ENCODE measurements at places on chromosomes 5 and 9.

- DNase-seq: no peak
Measured at GRCh38 chr9:130380920-130381469, 63.8 kb upstream of the ASS1 start.

GRCh38 chr9:2116073-2116472 lies 100.9 kb downstream of the SMARCA2 start:
- no peak for DNase-seq

DNA sequence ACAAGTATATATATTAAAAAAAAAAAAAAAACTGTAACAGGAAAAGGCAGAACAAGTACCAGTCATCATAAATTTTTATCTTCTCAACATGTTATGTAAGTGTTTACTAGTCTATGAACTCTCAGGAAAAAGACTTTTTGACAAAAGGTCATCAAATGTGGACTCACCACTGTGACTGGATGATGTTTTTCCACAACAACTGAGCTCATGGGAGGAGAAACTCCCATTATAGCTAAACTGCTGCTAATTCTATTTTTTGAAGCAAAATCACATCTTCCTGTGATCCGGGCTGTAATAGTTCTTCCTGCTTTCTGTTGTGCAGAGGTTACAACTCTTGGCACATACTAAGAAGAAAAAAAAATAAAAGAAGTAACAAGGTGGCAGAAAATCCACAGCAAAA lies 39.6 kb downstream of the POC5 start:
- no peak for DNase-seq

DNA sequence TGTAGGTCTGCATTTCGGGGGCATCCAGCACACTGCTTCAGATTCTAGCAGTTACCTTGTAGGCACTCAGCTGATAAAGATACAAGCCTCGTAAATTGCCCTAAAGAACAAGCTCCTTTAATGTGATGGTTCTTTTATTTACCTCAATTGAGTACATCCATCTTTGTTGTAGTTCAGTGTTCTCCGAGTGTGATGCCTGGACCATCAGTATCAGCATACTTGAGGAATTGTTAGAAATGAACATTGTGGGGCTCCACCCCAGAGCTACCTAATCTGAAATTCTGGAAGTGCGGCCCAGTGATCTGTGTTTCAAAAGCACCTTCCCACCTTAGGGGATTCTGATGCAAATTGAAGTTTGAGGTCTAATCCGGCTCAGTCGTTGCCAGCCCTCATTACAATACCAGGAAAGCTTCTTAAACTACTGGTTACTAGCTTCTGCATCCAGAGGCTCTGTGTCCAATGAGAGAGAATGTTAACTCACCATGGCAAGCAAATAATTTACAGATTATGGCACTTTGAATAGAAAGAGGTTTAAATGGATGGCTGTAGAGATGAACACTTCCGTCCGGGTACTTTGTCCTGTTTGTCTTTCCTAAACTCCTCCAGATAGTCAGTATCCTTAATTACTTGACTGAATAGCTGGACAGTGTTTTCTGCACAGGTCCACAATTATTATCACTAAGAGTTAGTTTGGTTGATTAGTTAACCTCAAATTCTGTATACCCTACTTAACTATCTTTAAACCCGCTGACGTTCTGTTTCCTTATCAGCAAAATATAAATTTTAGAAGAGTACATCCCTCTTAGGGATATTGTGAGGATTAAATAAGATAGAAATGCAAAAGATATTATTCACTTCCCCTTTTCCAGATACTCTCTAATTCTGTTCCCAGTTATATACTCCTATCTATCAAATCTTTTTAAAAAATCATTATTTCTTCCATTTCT lies 47.9 kb downstream of the RAI14 start:
- no peak for DNase-seq

DNA sequence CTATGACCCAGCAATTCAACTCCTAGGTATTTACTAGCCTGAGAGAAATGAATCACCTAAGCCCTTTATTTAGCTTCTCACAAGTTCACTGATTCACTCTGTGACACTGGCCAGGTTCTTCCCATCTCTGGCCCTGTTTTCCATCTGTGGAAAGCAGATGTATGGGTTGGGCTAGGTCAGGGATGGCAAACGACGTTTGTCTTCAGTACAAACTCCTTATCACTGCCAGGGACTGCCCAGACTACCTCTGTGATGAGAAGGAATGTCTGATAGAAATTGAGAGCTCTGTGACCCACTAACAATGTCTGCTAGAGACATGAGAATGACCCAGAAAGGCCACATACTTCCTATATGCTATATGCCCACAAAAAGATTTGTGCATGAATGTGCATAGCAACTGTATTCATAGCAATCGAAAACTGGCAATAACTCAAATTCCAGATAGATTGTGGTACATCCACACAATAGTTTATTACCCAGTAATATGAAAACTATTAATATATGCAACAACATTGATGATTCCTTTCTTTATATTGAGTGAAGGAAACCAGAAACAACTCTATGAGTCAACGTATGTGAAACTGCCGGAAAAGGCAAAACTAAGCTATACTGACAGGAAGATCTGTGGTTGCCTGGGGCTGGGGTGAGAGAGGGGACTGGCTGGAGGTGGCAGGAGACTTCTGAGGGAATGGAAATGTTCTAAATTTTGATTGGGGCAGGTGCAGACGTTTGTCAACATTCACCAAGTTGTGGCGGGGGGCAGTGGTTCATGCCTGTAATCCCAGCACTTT lies 32.0 kb upstream of the ADAM19 start:
- DNase-seq: peak; percentile 12

DNA sequence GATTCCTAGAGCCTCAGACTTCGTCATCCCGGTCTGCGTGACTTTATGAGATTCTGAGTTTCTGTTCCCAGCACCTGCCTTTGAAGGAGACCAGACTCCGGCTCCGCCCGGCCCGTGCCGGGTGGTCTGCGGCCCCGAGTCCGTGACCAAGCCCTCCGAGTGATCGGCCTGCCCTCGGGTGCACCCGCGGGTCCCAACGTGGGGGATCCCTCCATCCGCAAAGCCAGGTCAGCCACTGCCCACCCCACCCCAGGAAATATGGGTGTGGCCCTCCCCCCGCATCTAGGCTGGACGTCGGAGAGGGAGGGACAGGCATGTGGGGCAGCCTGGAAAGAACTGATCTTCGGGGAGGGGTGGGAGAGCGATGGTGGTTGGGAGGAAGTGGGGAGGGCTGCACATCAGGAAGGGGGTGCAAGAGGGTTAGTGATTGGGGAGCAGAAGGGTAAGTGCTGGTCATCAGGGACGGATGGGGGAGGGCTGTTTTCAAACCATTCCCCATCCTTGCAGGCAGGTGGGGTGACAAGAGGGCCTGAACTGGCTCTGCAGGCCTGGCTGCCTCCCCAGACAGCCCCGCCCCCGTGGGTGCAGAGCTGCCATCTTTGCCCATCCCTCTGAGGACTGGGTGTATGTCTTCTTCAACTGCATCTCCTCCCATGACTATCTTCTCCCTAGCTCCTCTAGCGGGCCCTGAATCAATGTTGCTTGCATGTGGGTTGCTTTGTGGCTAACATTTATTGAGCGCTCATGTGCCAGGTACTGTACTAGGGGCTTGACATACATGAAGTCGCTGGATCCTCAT lies 747 bp downstream of the LRSAM1 start:
- peak; percentile 18 for DNase-seq

DNA sequence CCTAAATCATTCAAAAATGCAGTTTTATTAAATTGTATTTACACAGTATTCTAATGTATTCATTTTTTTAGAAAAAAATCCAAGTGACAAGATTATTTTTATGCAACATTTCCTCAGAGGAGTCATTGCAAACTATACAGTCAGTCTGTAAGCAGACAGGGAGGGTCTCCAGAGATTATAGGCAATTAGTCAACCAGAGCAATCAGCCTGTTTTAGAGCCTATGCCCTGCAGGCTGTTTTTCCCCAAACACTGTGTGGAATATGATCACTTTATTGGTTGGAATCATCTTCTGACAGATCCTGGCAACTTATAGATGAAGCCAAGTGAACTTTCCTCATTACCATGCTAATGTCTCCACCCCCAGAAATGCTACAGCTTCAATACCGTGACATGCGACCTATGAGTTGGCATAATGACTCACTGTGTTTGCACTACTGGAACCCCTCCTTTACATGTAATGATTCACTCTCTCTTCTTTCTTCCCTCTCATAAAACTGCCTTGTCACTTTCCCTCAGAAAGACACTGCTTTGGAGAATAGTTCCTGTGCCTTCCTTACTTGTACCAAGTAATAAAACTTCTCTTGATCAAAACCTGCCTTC lies 577.7 kb upstream of the FTMT start:
- no peak for DNase-seq

- DNase-seq: no peak
Measured at GRCh38 chr5:81305785-81306184, 4.4 kb downstream of the ZCCHC9 start.

- no peak for DNase-seq
Measured at GRCh38 chr9:73146111-73146815, 5.4 kb upstream of the ANXA1 start.

DNA sequence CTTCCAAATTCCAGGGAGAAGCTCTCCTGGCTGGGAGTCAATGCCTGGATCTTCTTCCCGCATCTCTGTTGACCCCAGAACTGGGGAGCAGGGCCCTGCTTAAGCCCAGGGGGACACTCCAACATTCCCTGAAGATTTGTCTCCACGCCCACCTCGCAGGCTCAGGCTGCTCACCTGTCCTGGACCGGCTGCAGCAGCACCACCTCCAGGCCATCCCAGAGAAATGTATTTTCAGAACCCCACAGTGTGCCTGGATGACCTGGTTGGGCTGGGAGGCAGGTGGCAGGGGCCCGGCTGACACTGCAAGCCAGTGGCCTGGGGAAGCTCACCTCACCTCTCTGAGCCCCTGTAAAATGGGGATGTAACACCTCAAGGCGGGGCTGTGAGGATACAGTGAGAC lies 27.1 kb upstream of the ZBTB43 start:
- DNase-seq: no peak

DNA sequence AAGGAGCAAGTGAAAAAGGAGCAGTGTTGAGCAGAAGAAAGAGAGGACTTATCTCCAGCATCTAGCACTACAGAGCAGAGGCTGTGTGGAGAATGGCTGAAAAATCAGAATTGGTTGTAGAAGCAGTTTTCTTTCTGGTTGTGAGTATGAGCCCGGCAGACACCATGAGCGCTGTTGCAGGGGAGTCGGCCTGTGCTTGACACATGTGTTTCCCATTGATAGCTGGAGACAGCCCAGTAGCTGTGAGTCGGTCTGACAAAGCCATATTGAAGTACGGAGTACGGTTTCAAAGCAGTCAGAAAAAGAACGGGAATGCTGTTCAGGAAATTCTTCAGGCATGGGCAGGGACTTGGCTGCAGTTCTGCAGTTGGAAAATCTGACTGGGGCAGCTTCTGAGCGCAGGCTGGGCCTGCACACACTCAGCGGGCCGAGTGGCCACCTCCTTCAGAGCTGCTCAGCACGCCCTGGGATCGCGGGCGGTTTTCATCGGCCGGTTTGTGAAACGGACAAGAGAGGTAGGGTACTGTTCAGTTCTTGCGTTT lies at the start of gene SGCD:
TSS of gene SGCD (plus strand) at position 447 of the 542 bp plus-strand sequence.
- no peak for DNase-seq

DNA sequence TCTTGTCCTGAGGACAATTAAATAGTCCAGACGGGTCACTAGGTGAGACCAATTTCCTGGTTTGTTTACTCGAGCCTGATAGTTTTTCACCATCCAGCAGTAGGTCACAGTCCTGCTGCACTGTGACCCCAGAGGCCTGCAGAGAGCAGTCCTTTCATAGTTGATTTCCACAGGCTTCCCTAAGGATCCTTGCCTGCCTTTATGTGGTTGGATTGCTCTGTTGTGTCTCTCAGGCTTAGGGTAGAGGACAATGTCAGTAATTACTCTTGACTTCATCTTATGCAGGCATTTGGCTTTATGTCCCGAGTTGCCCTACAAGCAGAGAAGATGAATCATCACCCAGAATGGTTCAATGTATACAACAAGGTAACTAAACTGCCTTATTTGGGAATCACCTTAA lies 9.0 kb upstream of the CATSPER3 start:
- DNase-seq: no peak

DNA sequence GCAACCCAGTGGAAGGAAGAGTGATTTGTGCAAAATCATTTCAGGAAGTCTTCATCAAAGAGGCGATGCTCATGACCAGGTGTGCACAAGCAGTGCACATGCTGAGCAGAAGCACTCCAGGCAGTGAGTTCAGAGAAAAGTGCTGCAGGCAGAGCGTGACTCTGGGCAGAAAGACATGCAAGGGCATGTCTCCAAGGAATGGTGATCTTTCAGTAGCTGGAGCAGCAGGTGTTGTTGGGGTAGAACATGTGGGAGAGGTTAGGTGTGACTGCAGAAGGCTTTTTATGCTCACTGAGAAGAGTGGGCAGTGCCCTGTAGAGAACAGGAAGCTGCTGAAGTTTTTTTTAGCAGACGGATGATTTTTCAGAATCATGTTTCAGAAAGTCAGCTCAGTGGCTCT lies 545.4 kb upstream of the TLE4 start:
- no peak for DNase-seq

- DNase-seq: no peak
Measured at GRCh38 chr9:100639854-100640253, 62.0 kb downstream of the CAVIN4 start.

GRCh38 chr5:172788771-172789686 lies 18.0 kb upstream of the DUSP1 start:
- DNase-seq: no peak

DNA sequence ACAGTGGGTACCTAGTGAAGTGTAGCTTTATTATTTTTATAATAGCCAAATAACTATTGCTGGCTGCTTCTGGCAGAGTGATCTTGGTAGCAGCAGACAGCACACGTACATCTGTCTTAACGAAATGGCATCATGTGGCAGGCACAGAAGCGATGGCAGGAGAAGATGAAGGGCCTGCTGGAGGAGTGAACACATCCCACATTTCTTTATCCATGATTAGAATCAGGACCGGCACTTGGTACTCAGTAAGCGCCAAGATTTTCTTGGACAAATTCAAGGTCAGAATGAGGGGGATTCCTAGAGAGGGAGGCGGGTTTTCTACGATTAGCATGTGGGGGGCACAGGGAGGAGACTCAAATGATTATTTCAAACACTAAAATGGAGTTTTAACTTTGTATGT lies 23.0 kb upstream of the ZNF366 start:
- DNase-seq: no peak

DNA sequence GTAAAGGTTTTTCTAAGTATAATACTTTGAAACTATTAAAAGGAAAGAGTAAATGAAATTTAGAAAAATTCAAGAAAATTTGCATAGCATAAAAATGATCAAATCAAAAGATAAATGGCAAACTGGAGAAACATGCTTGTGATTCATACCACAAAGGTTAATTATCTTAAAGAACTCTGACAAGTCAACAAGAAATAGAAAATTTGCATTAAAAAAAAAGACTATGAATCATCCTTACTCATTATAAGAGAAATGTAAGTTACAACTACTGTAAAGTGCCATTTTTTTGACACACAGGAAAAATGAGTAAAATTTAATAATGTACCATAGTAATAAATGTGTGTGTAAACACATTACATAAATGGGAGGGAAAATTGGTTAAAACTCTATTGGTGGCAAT lies 624.4 kb upstream of the C9orf72 start:
- no peak for DNase-seq

GRCh38 chr9:7970681-7971330 lies 171.2 kb upstream of the DMAC1 start:
- no peak for DNase-seq

DNA sequence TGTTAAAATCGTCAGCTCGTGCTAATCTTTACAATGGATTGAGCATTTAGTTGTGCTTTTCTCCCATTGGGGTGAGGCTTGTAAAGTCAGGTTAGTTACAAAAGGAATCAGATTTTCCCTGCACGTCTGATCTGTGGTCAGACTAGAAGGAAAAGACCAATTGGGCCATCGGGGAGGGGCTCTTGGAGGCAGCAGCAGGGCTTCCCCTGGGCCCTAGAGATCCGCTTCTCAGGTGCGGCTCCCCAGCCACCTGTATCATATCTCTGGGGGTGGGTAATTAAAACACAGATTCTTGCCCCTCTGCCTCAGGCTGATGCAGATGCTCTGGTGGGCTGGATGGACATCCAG lies 200.3 kb downstream of the HSPA4 start:
- DNase-seq: no peak
